Stomach (tissue), 19 donors: ENCODE measurements at places on chromosomes 4 and X.

DNA sequence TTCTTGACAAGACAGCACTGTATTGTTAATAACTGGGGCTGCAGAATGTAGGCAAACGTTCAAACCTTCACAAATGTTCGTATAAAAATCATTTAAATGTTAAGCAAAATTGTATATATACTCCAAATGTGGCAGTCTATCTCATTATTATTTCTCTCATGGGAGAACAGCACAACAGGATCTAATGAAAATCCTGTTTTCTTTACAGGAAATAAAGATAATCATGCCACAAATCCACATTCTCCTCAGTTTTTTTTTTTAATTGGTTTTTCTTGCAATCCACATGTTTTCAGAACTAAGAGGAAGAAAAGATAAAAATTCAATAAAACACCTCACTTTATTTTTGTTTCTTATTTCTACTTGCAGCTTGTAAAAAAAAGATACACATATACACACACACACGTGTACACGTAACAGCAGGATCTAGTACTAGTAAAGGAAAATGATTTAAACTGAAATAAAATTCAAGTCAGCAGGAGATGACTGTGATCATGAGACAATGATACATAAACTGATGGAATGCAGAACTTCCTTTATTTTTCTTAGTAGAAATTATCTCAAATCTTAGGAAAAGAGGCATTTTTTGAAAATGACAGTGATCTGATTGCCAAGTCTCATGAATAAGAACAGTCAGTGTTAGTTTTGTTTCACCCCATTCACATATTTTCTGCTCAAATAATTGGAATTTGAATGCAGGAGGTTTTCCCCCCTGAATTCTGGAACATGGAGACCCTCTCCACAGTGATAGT, 11.3 kb downstream of the APBB2 start:
- no peak for DNase-seq

DNA sequence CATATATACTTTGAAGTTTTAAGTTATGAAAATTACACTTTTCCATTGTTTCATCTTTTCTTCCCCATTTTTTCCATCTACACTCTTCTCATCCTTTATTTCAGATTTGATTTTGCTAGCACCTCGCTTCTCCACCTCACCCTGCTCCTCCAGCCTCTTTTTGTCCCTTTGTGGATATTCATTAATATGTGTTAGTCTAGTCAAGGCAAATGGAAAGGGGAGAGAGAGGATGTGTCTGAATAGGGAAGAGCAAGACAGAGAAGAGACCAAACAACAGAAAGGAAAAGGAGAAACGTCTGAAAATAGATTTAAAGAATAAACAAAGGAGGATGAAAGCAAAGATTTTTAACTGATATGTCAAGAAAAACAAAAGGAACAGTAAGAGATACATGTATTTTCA, 24.1 kb downstream of the GPM6A start:
- DNase-seq = no peak

DNA sequence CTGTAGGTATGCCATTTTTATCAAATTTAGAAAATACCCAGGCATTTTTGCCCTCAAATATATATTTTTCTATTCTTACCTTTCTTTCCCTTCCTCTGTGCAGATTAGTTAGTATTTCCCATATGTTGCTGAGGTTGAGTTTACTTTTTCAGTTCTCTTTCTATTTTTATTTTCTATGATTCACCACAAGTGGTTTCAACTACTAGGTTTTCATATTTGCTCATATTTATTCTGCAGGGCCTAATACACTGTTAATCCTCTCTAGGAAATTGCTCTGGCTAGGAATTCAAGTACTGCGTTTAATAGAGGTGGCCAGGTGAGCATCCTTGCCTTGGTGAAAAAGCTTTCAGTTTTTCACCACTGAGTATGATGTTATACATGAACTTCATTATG, 1535.3 kb upstream of the PCDH10 start:
- no peak for DNase-seq

- no peak for DNase-seq
Observed at GRCh38 chrX:18047491-18047890, 173.2 kb downstream of the BEND2 start.

DNA sequence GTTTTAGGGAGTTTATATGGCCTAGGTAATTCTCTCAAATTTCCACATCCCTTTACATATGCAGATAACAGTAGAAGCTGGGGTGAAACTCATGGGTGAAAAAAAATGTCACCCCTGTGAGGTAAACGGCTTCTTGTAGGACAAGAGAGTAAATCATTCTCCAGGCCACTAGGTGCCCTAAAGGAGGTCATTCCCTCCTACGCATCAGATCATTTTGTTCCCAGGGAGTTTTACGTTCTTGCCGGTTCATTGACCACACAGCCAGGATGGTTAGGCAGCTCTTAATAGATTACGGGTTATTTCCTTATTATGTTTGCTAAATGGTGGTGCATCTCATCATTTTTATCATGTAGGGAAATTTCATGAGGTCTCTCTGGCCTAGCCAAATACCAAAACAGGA, 225.8 kb upstream of the NOCT start:
- DNase-seq = no peak

DNA sequence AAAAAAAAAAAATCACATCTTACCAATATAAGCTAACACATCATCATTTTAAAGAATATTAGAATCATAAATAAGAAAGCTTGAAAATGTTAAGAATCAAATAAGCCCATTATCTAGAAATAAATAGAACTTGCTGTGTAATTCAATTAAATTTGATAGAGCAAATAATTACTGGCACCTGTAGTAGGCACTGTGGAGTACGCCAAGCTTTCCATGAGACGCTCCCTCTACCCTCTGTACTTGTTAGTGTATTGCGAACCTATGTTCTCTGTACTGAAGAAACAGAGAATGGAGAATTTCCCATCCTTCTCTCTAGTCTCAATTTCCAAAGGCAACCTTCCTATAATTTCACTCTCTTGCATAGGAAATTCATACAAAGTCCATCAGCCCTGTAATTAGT, 61.7 kb upstream of the HAND2 start:
- DNase-seq = no peak

- no peak for DNase-seq
Observed at GRCh38 chrX:15269120-15269519, 763 bp downstream of the ASB9 start.

- DNase-seq = no peak
Observed at GRCh38 chrX:19370061-19370460, 26.3 kb downstream of the PDHA1 start.

DNA sequence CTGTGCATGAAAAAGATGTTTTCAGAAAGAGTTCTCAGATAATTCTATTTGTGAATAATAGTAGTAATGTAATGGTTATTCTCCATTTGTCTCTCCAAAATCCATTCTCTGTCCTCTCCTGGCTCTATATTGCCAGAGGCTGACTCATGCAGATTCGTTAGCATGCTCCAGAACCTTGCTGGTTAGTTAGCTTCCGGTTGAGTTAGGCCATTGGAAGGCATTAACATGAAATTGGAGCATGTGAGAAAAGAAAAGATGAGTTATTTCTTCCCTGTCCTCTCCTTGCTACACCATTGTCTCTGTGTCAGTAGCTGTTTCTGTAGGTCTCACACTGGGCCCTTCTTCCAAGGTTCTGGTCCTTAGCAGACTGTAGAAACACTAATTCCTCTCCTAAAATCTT, 23.5 kb upstream of the PRDM8 start:
- DNase-seq = no peak

DNA sequence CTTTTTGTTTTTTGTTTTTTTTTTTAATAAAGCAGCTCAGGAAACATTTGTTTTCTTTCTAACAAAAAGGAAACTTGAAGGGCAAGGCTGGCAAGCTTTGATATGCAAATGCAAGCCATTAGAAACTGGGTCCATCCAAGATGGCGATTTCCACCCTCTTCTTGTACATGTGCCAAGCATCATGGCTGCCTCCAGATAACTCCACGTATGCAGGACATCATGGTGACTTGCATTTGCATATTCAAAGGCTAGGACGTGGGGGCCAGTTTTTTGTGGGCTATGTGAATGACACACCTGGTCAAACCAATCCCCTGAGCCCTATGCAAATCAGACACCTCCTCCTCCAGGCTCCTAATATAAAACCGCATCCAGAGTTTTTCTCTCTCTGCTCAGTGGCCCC, 692.6 kb downstream of the FAM133A start:
- no peak for DNase-seq

DNA sequence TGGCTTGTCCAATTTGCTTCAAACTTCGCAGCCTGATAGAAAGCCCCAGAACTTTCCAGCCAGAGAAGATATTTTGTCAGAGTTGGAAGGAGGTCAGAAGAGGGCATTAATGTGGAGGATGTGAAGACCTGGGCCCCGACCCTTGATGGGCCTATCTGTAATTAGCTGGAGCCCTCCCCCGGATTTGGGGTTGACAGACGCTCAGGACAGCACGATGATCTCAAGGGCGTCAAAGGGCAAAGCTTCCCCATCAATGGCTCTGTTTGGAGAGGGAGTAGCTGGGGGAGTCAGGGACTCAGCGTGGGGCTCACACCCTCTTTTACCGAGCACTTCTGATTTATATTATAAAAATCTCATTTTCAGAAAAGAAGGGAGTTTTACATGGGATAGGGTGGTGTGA, 59.0 kb upstream of the PPP2R3B start:
- no peak for DNase-seq

DNA sequence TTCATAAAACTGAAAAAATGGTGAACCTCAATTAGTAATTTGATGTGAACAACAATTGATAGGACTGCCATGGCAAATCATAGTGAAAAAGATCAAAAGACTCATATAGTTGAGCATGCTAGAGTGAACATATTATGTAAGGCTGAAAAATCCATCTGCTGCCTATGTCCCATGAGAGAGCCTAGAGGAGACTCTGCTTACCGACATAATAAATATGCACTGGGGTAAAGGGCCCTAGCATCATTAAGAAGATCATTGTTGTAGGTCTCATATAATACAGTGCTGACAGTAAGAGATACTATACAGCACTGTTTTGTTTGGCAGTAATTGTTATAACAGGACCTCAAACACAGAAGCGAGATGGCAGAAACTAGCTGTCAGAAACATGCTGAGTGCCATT, 229.0 kb downstream of the PABPC4L start:
- DNase-seq = no peak

- DNase-seq = no peak
Observed at GRCh38 chr4:21991050-21991449, 42.5 kb upstream of the KCNIP4 start.

- no peak for DNase-seq
Observed at GRCh38 chr4:91025241-91026148, 898.3 kb downstream of the CCSER1 start.
